ENCODE measurements at places on chromosomes 12 and 14.

GRCh38 chr14:72721083-72721482 is 172.8 kb downstream of the DPF3 start:
- DNase-seq: no peak

DNA sequence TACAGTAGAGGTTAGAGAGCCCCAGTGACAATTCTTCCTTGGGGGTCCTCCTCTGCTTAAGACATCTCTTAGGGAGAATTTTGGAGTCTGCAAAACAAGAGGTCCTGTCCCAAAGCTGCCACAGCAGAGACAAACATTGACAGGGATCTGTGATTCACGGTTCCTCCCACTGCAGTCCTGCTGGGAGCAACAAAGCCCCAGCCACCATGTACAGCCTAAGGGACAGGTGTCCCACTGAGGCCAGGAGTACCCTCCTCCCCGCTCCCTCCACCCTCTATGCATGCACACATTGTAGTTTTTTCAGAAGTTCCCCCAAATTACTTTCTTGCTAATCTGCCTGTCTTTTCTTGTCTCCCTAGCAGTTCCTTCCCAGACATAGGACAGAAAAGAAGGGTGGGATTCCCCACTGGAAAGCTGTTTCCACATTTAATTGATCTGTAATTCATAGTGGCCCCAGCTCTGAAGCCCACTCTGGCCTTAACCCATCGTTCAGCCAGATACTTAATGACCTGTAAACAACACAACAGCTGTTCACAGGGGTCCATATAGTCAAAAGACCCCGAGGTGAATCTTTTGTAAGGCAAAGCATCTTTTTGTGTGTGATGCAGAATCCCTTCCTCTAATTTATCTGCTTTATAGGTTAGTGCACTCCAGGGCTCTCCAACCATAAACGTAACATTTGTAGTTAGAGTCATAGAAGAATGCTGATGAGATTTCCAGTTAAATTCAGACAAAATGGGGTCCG is 13.9 kb upstream of the PRICKLE1 start:
- no peak for DNase-seq

- no peak for DNase-seq
Observed at GRCh38 chr12:114688256-114688845, 4.4 kb upstream of the TBX3 start.

DNA sequence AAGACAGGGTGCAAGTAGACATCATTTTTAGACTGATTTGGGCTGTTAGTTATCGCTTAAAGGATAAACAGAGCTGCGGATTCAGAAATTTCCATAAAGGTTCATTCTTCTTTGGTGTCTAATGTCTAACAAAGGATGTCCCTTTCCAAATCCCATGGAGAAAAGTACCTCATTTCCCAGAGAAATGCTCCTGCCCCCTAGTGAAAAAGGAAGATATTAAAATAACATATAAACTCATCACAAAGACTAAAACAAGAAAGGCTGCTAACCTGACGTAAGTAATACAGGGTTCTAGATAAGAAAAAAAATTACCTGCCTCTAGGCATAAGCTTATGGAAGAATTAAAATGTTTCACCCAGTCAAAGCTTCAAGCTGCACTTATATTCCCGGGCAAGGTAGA is 22.8 kb downstream of the ARMH4 start:
- no peak for DNase-seq

DNA sequence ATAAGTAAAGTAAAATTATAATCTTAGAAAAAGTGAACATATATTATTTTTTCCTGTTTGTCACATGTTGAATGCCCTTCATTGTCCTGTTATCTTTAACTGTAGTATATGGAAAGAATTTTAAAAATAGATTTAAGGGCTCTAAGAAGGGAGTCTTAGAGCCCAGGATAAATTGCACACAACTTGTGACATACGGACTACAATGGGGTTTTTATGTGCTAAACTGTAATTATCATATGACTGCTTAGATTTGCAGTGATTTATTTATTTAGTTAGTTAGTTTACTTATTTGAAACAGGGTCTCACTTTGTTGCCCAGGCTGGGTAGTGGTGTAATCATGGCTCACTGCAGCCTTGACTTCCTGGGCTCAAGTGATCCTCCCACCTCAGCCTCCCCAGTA is 187.8 kb upstream of the HMGA2 start:
- DNase-seq: no peak

- DNase-seq: no peak
Observed at GRCh38 chr12:99686142-99686541, 38.6 kb downstream of the GARIN6 start.

- no peak for DNase-seq
Observed at GRCh38 chr14:92914087-92914656, 8.8 kb upstream of the CHGA start.

DNA sequence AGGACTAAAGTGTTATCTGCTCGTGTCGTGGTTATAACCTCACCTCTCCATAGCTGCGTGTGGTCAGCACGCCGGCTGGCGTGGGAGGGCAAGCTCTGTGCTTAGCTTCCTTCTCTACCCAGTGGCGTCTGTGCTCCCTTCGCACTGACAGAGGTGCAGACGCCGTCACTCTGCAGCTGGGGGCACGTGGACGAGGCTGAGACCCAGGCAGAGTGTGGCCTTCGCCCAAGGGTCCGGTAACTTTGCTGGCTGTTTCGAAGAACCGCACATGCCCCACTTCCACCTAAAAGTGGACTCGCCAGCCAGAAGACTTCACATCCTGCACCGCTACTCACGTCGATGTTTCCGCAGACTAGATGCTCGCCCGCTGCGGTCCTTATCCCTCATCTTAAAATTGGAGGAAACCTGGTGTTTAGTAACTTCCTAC is 35.9 kb upstream of the DYNC1H1 start:
- no peak for DNase-seq

DNA sequence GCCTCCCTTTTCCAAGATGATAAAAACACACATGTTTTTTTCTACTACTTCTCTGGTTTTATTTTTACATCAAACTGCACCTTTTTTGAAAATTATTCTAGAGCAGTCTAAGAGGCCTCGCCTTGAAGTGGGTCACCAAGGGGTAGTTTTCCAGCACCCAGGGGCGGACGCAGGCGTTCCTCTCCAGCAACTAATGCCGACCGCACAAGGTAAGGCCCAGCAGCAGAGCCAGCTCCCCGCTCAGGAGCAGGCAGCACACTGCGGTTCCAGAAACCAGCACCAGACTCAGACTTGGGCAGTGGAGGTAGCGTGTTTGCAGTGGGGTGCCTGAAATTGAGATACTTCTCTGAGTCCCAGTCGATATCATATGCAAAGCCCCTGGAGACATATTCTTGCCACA is 31.6 kb downstream of the EP400 start:
- no peak for DNase-seq

GRCh38 chr12:69397978-69398377 is 38.4 kb downstream of the YEATS4 start:
- no peak for DNase-seq

DNA sequence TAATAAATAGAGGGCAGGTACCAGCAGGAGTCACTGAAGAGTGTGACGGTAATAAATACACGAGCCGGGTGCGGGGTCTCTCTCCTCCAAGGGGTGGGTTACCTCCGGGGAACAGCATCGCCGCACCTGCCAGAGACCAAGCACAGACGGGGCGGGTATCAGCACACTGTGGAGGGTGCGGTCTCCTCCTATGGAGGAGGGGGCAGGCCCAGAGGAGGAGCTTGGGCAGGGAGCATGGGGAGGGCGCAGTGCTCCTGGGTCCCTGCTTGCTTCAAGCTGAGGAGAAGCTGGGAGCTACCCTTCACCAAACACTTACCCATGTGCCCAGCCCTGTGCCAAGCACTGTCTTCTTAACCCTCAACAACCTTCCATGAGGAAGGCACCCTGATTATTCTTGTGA is 12.8 kb downstream of the PGF start:
- DNase-seq: no peak

- no peak for DNase-seq
Observed at GRCh38 chr14:92686900-92687427, 61.5 kb downstream of the LGMN start.

GRCh38 chr12:108804271-108804953 is 53.0 kb downstream of the SSH1 start:
- DNase-seq: peak; percentile 85

- DNase-seq: no peak
Observed at GRCh38 chr12:102816816-102817434, 100.1 kb downstream of the PAH start.

DNA sequence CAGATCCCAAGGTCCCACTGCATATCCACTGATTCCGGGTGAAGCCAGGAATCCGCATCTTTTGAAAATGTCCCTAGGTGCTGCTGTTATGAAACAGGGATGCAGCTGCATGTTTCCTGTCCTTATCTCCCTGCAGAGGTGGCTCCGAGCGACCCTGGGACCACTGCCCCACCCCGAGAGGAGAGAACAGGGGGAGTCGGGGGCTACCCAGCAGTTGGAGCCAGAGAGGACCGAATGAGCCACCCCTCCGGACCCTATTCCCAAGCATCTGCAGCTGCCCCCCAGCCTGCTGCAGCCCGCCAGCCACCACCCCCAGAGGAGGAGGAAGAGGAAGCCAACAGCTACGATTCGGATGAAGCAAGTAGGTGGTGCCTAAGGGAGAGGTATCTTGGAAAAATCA is 30.3 kb upstream of the OAS1 start:
- no peak for DNase-seq

DNA sequence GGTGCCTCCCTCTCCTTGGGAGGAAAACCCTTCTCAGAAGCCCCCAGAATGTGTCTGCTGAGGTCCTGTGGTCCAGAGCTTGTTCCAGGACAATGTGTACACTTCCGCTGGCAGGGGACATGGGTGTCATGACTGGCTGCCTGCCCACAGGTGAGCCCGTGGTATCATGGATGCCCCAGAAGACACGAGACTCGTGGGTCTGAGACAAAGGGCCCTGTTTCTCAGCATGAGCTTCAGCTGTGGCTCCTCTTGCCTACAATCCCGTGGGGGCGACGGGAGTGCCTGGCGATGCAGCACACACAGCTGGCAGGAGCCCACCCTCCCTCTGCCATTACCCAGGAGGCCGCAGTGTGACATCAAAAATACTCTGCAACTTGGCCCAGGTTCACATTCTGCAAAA is 7.0 kb downstream of the TMEM121 start:
- no peak for DNase-seq

DNA sequence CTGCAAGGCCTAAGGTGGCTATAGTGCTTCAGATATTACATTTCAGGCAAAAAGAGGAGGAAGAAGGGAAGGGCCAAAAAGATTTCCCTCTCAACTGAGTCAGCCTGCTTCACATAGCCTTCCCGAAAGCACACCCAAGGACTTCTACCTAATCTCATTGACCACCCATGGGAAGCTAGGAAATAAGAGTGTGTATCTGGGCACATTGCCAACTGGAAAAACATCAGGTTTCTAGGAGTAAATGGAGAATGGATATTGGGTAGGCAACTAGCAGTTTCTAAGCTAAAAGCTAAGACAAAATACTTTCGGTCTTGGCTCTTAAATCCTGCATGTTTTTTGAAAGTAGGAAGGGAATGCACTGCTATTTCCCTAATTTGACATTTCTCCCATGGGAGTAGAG is 221.7 kb upstream of the GRIP1 start:
- no peak for DNase-seq

GRCh38 chr14:66624336-66624937 is 116.5 kb downstream of the GPHN start:
- no peak for DNase-seq

- no peak for DNase-seq
Observed at GRCh38 chr14:76958980-76959710, 69.4 kb downstream of the IRF2BPL start.

DNA sequence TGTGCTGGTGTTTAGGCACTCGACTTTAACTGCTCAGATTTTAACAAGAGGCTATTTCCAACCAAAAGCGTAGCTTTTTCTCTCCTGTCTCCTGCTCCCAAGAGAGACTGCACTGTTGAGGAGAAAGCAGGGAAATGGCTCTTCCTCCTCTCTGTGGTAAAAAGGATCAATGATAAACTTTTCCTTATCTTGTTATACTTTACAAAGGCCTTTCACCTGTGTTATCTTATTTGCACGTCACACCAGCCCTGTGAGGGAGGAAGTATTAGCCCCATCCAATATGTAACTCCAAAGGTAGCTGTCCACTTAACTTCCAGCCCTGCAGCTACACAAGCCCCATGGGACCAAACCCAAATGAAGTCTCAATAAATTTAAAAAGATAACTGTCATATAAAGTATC is 32.9 kb upstream of the ZFP36L1 start:
- DNase-seq: no peak

DNA sequence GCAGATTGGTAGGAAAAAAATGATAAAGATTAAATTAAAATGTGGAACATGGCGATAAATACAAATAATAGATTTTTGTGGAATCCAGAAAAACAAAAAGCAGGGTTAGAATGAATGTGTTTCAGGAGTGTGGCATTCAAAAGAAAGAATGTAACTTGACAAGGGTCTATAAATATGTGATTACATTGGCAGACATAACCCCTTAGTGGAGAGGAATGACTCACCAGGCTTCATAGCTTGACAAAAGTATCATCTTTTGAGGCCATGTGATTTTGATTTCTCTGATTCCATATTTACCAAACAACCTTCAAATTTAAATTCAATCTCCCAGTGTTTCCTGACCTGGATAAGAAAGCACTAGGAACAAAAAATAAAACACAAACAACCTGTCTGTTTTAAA is 24.4 kb upstream of the MGST1 start:
- DNase-seq: peak; percentile 9

DNA sequence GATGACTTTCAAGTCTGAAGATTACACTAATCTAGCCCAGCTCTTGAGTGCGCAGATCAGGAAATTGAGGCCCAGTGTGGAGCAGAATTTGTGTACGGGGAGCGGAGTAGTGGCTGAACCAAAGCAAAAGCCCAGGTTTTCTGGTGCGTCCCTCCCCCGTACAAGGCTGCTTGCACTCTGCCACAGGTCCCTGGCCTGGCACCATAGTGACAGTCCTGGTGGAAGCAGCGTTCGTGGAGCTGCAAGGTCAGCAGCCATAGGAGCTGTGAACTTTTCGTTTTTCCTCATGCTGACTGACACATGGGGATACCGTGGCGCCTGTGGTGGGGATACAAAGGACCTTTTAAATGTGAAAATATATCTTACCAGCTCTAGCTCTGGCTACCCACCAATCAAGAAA is 1.7 kb downstream of the EVL start:
- DNase-seq: no peak

GRCh38 chr14:81298911-81299310 is 78.2 kb upstream of the GTF2A1 start:
- no peak for DNase-seq

All from fibroblast of skin of left biceps (primary cell).